Fibroblast of the aortic adventitia (primary cell): ENCODE measurements at places on chromosomes 1 and 21.
A peak's percentile ranks its signal among the peaks of the same experiment; 100 is the strongest.

- DNase-seq, result no peak
Observed at GRCh38 chr1:24205345-24206082, 18.4 kb upstream of the IFNLR1 start.

DNA sequence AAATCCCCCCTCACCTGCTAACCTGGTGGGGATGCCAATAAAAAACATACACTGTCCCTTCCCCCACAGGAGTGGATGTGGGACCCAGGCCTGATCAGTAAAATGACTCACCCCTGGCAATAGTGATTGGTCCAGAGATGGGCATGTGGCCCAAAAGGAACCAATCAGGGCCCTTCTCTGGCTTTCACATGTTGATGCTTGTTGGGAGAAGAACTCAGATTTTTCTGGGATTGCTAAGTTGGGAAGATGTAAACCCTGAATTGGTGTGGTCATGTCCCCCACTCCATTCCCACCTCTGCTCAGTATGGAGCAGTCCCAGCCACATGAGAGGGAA is 43.6 kb upstream of the ACTL8 start:
- no peak for DNase-seq

DNA sequence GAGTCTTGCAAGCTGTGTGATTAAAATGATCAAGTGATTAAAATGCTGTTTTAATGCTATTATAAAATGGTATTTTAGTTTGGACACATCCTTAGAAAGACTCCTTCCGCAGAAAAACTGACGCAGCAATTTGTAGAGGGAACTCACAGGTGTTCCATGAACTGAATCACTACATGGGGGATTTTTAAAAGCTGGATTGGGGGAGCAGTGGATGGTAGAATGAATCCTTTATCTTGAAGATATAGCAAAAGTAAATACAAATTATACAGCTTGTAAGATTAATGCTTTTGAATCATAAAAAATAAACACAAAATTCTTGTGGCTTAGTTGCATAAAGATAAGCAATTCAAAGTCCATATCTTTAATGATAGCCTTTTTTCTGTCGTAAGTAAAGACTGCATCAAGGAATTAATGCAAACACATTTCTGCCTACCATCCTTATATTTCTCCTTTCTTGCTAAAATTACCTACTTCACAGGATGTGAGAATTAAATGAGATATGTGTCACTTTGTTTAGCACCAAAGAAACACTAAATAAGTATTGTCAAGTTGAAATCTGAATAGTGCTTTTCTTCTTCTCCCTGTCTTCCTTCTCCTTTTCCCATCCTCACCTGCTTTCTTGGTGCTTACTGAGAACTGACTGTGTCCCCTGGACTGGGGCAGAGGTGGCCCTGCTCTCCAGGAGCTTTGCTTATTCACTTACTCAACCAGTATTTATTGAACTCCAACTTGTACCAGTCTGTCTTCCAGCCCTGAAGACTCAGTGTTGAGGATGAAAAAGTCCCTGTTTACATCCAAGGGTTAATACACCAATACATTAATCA is 61.5 kb upstream of the F3 start:
- DNase-seq, result no peak

- peak; percentile 76 for DNase-seq
Observed at GRCh38 chr21:33383056-33383888, 19.9 kb upstream of the IFNGR2 start.

GRCh38 chr1:214067397-214067796 is 79.6 kb downstream of the PROX1 start:
- no peak for DNase-seq

- DNase-seq, result peak; percentile 12
Observed at GRCh38 chr1:86953167-86953566, 38.7 kb downstream of the HS2ST1 start.
